HFF-Myc (cell line): ENCODE measurements at places on chromosomes 5 and 9.

DNA sequence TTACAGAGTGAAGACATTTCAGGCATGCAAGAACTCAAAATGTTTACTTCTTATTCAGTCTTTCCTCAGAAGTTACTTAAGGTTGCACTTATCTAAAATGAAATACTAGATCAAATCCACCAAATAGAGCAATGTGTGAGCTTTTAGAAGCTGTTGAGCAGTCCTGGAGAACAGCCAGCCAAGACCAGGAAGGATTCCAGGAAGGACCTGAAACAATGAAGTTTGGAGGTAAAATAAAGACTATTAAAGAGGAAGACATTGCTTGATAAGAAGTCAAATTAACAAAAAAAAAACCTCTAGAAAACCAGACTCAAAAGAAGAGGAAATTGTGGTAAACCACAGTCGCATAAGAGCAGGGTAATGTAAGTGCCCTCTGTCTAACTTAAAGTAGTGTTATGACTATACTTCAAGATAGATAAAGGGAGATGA is 156.2 kb upstream of the S1PR3 start:
- no peak for DNase-seq

DNA sequence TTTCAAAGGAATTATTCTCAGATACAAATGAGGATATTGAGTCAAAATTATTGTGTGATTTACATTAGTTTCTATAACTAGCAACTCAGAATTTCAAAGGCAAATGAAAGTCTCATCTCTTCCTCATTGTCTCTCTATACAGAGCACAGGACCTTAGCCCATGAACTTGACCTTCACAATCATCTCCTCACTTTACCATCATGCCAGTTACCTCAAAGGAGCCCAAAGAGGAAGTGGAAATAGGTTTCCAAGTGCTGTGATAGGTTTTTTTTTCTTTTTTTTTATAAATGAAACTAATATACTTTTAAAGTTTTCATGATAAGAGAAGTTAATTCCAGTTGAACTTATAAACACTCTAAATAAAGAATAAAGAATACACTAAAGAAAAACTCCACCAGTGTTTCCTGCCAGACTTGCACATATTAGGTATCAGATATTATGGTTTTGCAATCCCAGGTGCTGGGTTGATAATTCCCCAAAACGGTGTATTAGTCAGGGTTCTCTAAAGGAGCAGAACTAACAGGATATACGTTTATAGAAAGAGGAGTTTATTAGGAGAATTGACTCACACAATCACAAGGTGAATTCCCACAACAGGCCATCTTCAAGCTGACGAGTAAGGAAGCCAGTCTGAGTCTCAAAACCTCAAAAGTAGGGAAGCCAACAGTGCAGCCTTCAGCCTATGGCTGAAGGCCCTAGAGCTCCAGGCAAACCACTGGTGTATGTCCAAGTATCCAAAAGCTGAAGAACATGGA is 50.1 kb upstream of the ADAMTS16 start:
- DNase-seq: no peak

DNA sequence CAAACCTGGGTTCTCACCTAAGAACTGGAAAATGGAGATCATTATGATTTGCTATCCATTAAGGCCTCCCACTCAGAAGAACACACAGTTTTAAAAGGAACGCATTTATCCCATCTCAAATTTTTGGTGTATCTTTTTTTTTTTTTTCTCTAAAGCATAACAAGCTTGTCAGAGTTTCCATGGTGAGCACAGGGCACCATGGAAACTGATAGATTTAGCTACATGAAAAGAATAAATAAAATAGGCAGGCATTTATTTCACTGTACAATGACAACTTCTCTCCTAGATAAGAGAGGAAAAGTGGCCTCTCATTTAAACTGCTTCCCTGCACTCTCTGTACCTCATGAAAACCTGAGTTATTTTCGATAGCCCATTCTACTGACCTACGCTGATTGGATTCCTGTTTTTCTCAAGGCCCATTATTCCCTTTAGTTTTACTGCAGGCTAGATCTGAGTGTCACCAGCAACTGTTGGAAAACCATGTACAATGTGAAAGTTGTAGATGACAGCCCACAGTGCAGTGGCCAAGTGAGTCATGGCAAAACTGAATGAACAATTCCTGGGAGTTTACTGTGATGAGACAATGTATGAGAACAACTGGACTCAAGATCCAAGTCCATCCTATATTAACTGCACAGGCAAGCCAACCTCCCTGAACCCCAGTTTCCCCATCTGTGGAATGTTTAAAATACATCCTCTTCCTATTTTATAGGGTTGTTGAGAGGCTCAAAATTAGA is 4.3 kb upstream of the GDA start:
- no peak for DNase-seq

DNA sequence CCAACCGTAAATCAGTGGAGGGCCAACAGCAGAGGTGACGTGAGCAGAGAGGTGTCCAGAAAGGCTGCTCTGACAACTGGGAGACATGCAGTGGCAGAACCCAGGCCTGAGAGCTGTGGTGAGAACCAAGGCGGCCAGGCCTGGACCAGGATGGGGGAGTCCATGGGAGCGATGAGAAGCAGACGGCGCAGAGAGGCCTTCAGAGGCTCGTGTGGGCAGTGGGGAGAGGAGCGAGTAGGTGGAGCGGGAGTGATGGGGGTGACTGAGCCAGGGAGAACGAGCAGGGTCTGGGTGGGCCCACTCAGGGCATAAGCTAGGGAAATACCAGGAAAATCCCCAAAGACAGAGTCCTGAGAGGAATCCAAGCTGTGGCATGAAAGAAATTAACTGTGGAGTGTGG is 7.9 kb upstream of the IL3 start:
- no peak for DNase-seq

DNA sequence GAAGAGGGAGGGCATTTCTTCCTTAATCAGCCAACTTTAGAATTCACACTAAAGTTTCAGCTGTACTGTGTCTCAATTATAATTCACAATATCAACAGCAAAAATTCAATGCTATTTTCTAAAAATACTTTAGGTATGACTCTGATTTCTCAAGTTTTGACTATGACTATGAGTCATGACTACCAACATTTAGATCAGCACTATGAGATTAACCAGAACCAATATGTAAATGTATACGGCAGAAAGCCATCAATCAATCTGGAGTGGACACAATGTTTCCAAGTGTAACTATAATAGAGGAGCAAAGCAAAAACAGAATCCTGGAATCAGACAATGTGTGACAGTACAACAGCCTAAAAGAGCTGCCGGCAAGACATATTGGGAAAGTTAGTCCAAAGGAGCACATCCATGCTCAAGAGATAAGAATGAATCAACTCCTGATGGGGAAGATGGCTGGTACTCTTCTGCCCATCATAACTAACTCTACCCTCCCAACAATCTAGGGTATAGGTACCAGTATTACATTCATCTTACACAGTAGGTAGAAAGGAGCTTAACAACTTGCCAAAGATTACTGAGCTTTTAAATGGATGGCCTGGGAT is 294.4 kb downstream of the SEMA5A start:
- no peak for DNase-seq

GRCh38 chr9:104068546-104068945 is 25.6 kb upstream of the SMC2 start:
- no peak for DNase-seq

GRCh38 chr5:84825606-84826005 is 440.9 kb upstream of the EDIL3 start:
- DNase-seq: no peak

GRCh38 chr5:117414926-117415325 is 840.3 kb upstream of the SEMA6A start:
- DNase-seq: no peak

- no peak for DNase-seq
These were observed 67.5 kb upstream of the ACTBL2 start for GRCh38 chr5:57550132-57550531.

- DNase-seq: no peak
These were observed 1.1 kb upstream of the PITX1 start for GRCh38 chr5:135034963-135035677.

DNA sequence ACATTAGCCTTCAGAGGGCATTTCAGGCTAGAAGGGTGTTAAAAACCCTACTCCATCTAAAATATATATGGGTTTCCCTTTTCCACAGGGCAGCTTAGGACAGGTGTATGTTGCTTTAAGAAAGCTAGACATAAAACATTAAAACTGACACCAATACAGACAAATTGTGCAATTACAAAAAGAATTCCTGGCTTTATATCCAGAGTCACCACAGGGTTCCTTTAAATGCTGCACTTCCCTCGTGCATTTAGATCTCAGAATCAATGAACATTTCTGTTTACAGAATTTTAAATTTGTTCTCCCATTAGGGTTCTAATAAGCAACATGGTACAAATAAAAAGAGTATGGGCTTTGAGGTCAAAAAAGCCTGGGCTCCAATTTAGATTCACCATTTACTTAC is 170.2 kb downstream of the MAPKAP1 start:
- DNase-seq: no peak

DNA sequence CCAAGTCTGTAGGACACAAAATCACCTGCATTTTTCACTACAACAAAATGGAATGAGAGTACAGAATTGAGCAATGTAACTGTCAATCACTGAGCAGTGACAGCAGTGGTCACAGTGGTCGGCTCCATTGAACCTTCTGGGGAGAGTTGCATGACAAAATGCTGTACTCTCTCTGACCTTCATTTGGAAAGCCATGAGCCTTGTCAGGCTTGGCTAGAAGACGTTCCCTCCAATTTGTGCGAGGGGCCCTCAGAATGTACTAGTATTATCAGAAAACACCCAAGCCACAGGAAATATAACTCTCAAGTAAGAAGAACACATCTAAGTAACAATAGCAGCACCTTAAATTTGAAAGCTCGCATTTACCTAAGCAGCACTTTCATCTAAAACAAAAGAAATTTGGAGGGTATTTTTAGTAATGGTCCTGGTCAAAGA is 425.6 kb upstream of the MEF2C start:
- no peak for DNase-seq

DNA sequence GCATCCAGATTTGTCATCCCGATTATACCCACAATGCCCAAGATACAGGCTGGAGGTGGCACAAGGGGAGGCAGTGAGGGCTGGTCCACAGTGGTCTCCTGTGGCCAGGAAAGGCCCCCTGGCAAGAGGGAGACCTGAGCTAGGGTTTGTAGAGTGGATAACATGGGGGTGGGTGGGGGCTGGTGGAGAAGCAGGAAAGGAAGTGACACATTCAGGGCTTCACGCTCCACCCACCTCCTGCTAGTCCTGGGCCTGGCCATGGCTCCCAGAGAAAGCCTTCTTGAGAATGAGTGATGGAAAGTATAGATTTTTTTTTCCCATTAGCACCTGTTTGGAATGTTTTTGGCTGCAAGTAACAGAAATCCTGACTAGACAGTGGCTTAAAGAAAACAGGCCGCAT is 81.3 kb downstream of the ANKRD33B start:
- DNase-seq: no peak

DNA sequence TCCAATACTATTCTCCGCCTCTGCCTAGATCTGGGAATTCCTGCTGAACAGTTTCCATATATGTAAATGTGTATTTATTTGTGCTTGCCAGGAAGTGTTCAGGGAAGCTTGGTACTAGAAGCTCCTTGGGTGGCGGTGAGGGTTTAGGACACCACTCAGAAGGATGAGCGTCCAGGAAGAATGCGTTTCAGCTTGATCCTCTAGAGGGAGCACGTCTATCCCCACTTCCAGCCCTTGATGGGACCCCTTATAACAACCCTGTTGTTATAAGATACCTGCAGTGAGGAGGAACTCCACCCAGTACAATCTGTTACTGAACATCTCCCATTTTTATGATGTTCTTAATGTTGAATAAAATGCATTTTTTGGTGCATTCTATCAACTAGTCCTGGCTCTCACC is 88.9 kb downstream of the CYFIP2 start:
- DNase-seq: no peak

- no peak for DNase-seq
These were observed 318.4 kb downstream of the MAN2A1 start for GRCh38 chr5:110008131-110008530.

DNA sequence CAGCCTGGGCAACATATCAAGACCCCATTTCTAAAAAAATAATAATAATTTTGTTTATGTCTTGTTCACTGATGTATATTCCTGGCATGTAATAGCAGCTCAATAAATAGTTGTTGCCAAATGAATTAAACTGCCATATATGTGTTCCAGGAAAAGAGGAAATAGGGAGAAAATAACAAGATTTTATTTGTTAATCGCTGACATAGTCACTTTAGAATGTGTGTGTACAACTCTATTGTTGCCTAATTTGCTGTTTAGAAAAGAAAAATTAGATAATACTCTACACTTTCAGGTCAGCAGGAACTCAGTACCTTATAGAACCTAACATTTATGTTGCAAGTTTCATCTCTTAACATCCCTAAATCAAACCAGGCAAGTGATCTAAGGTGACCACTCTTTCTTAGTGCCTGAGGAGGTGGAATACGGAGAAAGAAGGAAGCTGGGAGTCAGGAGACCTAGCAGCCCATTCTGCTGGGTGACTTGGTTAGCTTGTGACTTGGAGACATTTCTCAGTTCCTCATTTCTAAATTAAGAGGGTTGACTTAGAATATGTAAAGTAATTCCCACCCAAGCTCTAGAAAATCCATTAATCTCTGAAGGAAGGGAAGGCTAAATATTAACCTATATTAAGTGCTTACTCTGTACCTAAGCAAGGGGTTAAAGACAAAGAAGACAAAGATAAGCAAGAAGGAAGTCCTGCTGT is 110.3 kb upstream of the IQGAP2 start:
- DNase-seq: no peak

DNA sequence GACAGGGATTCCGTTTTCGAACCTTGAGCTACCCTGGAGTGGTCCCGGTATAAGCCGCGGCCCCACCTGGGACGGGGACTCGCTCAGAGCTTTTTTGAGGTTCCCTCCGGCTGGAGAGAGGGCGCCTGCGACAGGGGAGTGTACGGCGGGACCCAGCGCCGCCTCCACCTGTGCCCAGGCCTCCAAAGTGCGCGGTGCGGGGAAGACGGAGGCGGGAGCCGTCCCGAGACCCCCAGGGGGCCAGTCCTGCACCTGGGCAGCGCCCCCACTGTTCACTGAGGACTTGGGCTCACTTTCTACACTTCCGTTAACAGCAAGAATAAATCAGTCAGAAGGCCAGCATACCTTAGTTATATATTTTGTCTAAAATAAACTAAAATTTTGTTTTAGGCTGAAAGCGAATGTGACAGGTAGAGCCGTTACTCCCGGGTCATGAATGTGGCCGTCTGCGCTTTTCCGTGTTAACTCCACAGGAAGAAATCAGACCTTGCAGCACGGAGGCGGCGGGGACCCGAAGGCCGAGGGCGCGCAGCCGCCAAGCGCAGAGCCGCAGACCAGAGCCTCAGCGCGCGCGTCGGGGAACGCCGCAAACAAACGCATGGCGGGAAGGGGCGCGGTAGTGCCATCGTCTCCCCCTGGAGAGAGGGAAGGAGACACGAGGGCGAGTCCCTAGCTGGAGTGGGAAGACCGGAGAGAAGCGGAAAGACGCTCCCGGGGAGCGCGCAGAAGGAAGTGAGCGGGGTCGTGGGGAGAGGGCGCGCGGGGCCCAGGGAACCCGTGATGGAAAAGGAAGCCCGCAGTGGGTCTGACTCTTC is 14.1 kb downstream of the TRIM7 start:
- DNase-seq: no peak

DNA sequence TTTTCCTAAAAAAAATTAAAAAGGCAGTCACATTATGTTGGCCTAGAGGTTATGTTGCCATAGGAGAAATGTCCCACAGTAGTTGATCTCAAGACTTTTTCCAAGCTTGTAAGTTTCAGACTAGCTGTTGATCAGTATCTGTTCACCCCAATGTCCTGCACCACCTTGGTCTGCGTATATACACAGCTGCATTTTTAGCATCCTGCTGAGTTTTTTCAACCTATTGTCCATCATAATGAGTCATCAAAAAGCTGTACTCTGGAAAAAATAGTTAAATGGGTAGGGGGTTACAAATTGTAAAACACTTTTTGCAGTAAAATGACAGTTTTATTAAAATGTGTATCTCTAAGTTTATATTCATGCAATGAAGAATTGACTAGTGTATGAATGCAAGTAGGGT is 53.2 kb upstream of the TMEM171 start:
- no peak for DNase-seq
